ENCODE measurements at places on chromosomes 6 and 20.
A peak's percentile ranks its signal among the peaks of the same experiment; 100 is the strongest.

DNA sequence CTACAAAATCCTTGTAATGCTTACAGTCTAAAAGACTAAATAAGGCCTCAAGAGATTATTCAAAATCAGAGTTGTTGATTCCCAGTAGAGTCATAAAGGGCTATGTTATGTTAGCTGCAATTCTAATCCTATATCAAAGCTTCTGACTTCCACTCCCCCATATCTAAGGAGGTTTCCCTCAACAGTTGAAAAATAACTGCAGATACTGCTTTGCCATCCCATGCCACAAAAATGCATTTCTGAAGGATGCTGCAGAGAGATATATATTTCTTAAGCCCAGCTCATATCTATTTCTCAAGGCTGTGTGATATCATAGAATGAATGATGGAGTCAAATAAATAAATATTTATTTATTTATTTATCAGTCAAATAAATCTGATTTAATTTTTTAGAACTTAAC, 332.3 kb downstream of the LAMA2 start:
- no peak for DNase-seq

DNA sequence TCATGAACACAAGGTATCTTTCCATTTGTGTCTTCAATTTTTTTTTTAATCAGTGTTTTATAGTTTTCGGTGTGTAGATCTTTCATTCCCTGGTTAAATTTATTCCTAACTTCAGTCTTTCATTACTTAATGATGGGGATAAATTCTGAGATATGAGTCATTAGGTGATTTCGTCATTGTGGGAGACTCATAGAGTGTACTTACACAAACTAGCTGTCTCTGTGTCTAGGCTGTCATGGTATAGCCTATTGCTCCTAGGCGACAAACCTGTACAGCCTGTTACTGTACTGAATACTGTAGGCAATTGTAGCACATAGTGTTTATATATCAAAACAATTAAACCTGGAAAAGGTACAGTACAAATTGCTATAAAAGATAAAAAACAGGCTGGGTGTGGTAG, 42.1 kb downstream of the SMAP1 start:
- DNase-seq = no peak

- DNase-seq = no peak
These were observed 11.9 kb downstream of the CPNE1 start for GRCh38 chr20:35652641-35653429.

DNA sequence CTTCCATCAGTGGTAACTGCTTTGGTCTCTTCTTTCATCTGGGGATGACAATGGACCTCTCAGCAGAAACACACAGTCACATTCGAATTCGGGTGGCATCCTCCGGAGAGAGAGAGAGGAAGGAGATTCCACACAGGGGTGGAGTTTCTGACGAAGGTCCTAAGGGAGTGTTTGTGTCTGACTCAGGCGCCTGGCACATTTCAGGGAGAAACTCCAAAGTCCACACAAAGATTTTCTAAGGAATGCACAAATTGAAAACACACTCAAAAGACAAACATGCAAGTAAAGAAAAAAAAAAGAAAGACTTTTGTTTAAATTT, 6.1 kb downstream of the EDN1 start:
- no peak for DNase-seq

DNA sequence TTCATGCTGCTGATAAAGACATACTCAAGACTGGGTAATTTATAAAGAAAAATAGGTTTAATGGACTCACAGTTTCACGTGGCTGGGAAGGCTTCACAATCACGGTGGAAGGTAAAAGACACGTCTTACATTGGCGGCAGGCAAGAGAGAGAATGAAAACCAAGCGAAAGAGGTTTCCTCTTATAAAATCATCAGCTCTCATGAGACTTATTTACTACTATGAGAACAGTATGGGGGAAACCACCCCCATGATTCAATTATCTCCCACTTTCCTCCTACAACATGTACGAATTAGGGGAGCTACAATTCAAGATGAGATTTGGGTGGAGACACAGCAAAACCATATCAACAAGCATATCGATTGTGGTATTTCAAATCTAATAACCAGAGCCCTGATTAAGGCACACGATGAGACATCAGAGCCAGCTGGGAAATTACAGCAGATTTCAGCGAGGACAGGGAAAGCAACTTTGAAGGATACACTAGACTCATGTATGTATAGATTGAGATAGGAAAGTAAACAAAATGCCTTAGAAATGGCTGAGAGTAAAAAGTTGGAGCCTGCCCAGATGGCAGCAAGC, 129.8 kb upstream of the GJE1 start:
- DNase-seq = no peak

- no peak for DNase-seq
These were observed 48.8 kb downstream of the TRDN start for GRCh38 chr6:123587838-123588545.

GRCh38 chr20:44111712-44112335, 75.2 kb downstream of the JPH2 start:
- DNase-seq = no peak

- DNase-seq = peak; percentile 76
These were observed 17.1 kb downstream of the OR2B2 start for GRCh38 chr6:27894839-27895762.

DNA sequence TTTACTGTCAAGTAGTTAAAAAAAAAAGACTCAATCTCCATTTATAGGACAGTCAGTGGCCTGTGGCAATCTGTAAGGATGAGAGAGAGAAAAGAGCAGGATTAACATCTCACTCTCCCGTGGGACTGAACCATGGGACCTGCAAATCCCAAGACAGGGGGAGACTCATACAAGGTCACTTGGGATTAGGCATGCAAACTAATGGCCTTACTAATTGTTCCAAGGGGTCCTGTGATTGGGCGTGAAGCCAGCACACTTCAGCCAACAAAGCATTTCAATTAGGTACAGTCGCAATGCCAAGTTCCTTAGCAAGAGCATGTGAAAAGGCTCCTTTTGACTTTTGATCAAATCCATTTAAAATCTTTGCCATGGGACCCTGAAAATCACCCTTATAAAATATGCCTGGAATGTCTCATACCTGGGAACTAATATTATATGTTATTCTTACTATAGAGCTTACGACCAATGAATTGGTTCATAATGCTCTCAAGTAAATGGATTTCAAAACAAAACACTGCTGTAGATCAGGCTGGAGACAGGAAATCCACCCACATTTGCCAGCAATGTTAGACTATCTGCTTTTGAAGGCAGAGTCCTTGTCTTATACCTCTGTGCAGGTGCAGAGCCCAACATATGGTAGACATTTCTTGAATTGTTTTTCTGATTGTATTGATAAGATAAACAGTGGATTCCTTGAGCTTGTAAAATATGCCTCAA, 412.5 kb downstream of the GJA1 start:
- DNase-seq = no peak

- DNase-seq = no peak
These were observed 13.8 kb upstream of the ZBP1 start for GRCh38 chr20:57633945-57634491.

- DNase-seq = no peak
These were observed 881.1 kb downstream of the EPHA7 start for GRCh38 chr6:92538275-92538674.

GRCh38 chr20:39263076-39263475, 300.9 kb downstream of the DHX35 start:
- no peak for DNase-seq

- no peak for DNase-seq
These were observed 1092.0 kb downstream of the GRIK2 start for GRCh38 chr6:102485480-102485879.

- DNase-seq = no peak
These were observed 9.8 kb downstream of the NFATC2 start for GRCh38 chr20:51532577-51533191.

GRCh38 chr6:159826968-159827647, 27.0 kb downstream of the PNLDC1 start:
- no peak for DNase-seq

DNA sequence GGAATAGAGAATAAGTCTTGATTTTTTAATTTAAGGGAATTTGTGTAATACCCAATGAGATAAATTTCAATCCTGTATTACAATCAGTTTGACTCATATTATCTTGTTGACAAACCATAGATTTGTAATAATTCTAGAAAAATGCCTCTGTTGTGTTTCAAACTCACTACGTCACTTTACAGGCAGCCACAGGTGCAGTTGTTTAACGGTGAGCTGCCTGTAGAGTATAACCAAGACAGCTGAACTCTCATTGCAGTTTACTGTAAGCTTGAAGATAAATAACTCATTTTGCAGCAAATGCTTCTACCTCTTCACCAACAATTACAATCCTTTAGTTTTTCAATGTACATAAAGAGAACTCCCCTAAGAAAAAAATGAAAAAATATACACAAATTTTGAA, 114.3 kb downstream of the PRKN start:
- no peak for DNase-seq

DNA sequence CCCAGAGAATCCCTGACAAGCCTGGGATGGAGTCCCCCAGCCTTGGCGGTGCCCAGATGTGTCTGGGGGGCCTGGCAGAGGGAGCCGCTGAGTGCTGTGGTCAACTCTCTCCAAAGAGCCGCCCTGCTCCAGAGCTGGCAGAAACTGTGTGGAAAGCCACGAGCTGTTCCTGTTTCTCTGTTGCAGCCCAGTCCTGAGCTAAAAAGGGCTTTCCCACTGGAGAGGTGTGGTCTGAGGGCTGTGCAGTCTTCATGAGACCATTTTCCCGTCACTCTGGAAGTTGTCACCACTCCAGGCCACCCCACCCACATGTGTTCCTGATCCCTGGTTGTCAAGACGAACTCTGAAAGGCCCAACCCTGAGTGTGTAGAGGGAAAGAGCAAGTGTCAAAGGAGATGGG, 99.7 kb upstream of the KCNK16 start:
- DNase-seq = no peak

GRCh38 chr20:16290358-16290757, 282.9 kb downstream of the KIF16B start:
- no peak for DNase-seq

GRCh38 chr6:154123155-154123956, 84.3 kb downstream of the OPRM1 start:
- peak; percentile 9 for DNase-seq

GRCh38 chr20:7333841-7334240, 566.4 kb downstream of the BMP2 start:
- no peak for DNase-seq

DNA sequence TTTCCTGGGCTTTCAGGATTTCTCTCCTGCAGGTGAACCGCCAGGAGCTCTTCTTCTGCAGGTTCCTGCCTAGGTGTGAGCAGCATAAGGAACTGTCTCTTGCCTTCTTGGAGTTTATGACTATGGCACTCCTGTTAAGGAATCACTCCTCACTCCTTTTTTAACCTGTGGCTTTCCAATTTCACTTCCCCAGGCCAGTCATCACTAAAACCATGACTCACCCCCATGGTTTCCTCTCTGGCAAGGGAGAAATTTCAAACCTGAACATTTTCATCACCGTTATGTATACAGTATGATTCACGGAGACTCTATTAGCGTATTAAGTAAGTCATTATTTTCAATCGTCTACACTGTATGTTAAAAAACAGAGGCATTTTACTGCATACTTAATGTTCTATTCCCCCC, 78.2 kb upstream of the ARID1B start:
- DNase-seq = no peak

DNA sequence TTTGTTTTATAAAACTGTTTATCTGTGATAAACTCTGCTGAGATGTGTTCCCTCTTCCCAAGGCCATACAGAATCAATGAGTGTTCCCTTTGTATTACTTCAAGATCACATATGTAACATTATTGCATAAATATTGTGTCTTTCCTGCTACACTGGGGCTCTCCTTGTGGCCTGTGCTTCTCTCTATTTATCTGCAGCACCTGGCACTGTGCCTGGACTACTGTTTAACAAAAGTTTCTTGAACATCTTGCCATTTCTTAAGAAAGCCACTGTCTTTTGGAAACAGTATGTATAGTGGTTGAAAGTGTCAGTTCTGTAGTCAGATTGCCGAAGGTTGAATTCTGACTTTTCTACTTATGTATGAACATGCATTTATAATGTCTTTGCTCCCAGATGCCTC, 169.0 kb upstream of the SCGN start:
- DNase-seq = no peak

DNA sequence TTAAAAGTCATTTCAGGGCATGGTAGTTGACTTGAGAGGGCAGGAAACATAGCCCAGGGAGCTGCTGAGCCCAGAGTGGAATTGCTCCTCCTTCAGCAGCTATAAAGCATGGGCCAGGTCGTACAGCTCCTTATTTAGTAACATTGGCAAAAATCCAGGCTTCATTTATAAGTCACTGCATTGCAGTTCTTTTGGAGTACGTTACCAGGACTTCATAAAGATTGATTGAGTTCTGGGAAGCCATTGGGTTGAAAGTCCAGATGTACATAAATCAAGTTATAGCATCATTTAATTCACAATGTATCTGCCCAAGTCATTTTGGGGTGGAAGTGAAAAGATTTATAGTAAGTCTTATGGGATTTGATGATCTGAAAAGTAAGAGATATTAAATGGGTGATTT, 53.0 kb upstream of the ANKEF1 start:
- no peak for DNase-seq
